ENCODE measurements at places on chromosomes 12 and 14. TPM values are rescaled to one million over a fixed set of nuclear protein-coding genes. Genes with fewer than 3 reads are reported as not detected.

MYH6 gene
- not detected for total RNA-seq

DNA sequence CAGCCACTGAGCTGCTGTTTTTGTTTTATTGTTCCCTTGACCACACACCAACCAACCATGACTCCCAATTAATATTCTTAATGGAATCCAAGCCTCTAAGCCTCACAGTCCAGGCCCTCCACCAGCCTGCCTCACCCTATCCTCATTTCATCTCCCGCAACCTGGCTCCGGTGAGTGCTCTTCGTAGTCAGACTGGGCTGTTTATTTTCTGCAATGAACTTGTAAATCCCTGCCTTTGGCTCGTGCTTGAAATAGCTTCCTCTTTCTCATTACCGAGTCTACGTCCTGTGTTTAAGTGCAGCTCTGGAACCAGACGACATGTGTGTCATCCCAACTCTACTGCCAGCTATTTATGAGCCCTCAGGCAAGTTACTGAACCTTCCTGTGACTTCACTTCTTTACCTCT, 12.4 kb upstream of the ETFBKMT start:
- H3K27me3 ChIP-seq: no peaks in the 10 kb centered on the region
- H3K36me3 ChIP-seq: no peaks in the 10 kb centered on the region
- no peak overlapping the region for H3K27ac ChIP-seq

DNA sequence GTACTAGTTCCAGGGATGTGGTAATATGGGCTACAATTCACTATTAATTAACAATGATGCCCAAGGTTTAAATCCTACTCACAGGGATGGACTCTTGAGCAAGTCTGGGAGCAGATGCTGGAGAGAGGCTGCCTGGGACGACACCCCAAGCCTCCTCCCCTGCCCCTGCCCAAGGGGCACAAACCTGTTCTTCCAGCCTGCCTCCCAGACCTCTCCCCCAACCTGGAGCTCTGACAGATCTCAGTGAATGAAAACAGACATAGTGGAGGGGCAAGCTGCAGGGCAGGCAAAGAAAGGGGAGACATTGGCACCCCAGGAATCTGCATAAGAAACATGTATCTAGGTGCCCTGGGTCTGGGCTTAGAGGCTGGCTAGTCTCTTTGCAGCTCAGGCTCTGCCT, 5.8 kb downstream of the KDM2B start:
- no peak overlapping the region for H3K4me3 ChIP-seq
- no peaks in the 10 kb centered on the region for H3K27me3 ChIP-seq

GRCh38 chr12:30847259-30847658, 79.3 kb upstream of the TSPAN11 start:
- no peak overlapping the region for H3K27ac ChIP-seq
- no peaks in the 10 kb centered on the region for H3K27me3 ChIP-seq
- DNase-seq: peak; percentile 51

SYCP3 gene
- total RNA-seq: 0.09 TPM

CLEC9A gene
- not detected for total RNA-seq

GRCh38 chr14:50452296-50452695, 55.6 kb upstream of the CDKL1 start:
- H3K4me1 ChIP-seq: no peaks in the 10 kb centered on the region
- H3K4me3 ChIP-seq: no peak overlapping the region
- H3K27ac ChIP-seq: no peak overlapping the region
- H3K27me3 ChIP-seq: no peaks in the 10 kb centered on the region
- DNase-seq: no peak
- H3K36me3 ChIP-seq: peaks cover 83% of the 10 kb centered on the region

DNA sequence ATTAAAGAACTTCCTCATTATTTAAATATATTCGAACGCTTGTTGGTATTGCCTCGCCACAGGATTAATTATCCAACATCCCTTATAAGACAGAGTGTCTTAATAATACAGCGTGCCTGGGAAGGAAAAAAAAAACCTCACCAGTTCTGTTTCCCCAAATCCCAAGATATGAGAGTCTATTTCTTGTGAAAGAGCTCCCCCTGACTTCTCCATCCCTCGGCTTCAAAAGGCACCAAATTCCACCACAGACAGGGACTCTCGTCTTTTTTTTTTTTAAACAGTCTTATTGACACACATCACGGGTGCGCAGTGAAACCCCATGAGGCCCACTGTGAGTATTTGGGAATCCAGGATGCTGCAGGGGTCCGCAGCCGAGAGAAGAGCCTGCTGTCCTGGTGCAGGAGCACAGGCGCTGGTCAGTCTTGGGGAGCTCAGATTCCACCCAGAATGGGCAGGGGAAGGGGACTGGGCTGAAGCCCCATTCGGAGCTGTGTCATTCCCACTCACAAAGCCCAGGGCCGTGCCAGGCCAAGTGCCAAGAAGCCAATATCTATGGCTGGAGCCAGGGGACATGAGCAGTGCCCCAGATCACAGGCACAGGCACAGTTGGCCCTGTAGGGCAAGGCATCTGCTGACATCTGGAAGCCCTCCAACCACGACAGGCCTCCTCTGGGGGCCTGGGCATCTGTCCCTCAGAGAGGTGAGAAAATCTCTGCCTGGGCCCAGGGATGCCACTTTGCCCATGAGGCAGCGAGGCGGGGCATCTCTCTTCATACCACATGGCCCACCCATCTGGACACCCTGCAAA, 71.9 kb downstream of the BCL11B start:
- H3K27me3 ChIP-seq: no peaks in the 10 kb centered on the region
- no peak for DNase-seq
- no peak overlapping the region for H3K4me3 ChIP-seq
- peaks cover 12% of the 10 kb centered on the region for H3K36me3 ChIP-seq
- no peak overlapping the region for H3K27ac ChIP-seq

AREL1 gene
- total RNA-seq: 17.5 TPM
